ENCODE measurements at places on chromosomes 7 and 10.

DNA sequence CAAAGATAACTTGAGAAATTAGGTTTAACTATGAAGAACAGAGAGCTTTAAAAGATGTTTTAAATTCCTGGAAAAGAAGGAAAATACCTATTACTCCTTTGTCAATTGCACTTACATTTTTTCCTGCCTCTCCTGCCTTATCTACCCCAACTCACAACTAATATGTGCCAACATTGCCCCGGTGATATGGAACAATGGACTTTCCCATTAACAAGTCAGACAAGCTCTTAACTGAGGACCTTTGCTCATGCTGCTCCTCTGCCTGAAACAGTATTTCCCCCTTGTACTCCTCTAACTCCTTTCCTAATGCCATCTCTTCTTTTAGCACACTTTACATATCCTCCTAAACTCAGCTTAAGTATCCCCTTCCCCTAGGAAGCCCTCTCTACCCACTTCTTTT, 4.8 kb upstream of the ACTA2 start:
- DNase-seq = no peak

- no peak for DNase-seq
Measured at GRCh38 chr10:25815999-25816768, 117.8 kb upstream of the MYO3A start.

DNA sequence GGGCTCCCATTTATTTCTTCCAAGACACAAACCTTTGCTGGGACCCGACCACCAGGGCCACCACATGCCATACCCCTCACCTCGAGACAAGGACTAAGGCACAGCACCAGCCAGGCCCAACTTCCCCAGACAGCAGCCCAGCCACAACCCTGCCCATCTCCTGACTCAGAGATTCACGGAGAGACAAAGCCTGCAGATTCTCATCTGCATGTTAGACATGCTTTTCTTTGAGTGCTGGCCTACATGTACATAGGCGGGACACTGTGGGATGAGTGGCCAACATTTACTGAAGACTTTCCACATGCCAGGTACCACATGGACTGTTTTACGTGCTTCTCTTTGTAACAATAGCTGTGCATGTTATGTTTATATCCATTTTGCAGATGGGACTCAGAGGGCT, 221.3 kb upstream of the ZMIZ1 start:
- DNase-seq = no peak

GRCh38 chr10:110175406-110175805, 32.0 kb upstream of the MXI1 start:
- DNase-seq = no peak

- no peak for DNase-seq
Measured at GRCh38 chr7:71793251-71793650, 618.9 kb downstream of the CALN1 start.

DNA sequence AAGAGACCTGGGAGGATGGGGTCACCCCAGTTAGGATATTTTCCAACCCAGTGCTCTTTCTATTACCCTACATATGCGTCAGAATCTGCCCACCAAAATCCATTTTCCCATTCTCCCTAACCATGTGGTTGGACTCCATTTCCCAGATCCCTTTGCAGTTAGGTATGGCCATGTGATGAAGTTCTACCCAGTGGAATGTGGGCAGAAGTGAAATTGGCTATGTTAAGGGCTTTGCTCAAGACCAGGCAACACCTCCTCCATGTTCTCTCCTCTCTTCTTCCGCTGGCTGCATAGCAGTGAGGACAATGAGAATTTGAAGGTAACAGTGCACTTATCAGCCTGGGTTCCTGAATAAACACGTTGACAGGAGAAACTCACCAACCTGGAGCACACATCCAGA, 111.3 kb downstream of the CABCOCO1 start:
- DNase-seq = no peak

- DNase-seq = no peak
Measured at GRCh38 chr10:80608706-80609105, 71.0 kb downstream of the SH2D4B start.

DNA sequence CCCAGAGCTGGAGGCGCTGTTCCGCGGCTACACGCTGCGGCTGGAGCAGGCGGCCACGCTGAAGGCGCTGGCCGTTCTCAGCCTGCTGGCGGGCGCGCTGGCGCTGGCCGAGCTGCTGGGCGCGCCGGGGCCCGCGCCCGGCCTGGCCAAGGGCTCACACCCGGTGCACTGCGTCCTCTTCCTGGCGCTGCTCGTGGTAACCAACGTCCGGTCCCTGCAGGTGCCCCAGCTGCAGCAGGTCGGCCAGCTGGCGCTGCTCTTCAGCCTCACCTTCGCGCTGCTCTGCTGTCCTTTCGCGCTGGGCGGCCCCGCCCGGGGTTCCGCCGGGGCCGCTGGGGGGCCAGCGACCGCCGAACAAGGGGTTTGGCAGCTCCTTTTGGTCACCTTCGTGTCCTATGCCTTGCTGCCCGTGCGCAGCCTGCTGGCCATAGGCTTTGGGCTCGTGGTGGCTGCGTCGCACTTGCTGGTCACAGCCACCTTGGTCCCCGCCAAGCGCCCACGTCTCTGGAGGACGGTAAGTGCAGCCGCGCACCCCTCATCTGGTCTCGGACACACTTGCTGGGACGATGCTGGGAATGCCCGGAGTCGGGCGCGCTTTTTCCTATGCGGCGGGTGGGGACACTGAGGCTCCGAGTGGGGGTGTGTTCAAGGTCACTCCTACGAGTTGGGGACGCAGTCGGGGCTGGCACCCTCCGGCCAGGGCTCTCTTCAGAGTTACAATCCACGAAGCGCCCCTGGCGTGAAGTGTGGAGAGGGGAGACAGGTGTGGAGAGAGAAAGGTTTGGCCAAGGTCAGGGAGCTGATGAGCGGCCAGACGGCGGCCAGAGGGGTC, 717 bp downstream of the ADCY1 start:
- peak; percentile 16 for DNase-seq

DNA sequence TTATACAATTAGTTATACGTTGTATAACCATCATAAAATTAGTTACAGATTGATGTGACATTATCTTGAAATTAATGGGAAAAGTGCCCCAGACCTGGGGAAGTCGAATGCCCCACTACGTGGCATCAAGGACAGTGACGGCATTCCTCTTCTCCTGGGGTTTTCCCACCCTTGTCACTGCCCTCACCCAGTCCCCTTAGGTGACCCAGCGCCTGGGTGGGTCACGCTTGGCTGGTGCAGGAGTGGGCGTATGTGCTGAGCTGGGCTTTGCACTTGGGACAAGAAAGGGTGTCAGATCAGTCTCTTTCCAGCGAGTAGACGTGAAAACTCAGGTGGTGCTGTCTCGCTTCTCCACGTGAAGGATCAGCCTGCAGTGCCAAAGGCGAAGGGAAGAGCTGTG, 7.6 kb downstream of the FOXK1 start:
- no peak for DNase-seq

- DNase-seq = no peak
Measured at GRCh38 chr10:10346390-10347150, 671.1 kb upstream of the CELF2 start.

GRCh38 chr10:13944823-13945222, 358.1 kb downstream of the PRPF18 start:
- no peak for DNase-seq

DNA sequence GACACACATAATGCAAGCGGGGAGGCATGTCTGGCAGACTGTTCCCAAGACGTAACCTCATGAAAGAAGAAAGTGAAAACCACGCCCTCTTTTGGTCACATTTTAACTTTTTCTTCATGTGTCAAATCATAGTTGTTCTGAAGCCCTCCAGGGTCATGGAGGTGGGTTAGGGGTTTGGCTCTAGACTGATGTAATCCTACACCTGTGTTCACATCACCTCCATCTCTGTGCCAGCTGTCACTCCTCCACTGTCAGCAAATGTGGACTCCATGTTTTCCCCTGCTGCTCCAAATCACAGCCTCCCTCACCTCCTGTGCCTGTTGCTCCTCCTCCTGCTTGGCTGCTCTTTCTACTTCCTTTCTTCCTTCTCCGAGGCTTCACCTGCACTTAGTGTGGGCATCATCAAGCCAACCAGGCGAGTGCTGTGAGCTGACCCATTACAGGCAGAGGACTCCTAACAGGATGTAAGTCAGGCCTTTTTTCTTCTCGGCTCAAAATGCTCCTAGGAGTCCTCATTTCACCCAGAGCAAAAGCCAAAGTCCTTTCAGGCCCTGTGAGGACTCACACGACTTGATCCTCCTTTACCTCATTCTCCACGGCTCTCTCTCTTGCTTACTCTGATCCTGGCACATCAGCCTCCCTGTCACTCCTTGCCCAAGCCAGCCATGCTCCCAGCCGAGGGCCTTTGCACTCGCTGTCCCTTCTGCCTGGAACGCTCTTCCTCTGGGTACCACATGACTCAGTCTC, 66.4 kb upstream of the IFRD1 start:
- DNase-seq = no peak

- DNase-seq = no peak
Measured at GRCh38 chr10:72935361-72935760, 19.2 kb downstream of the PLA2G12B start.

- no peak for DNase-seq
Measured at GRCh38 chr7:75033064-75033463, 40.5 kb downstream of the RCC1L start.

DNA sequence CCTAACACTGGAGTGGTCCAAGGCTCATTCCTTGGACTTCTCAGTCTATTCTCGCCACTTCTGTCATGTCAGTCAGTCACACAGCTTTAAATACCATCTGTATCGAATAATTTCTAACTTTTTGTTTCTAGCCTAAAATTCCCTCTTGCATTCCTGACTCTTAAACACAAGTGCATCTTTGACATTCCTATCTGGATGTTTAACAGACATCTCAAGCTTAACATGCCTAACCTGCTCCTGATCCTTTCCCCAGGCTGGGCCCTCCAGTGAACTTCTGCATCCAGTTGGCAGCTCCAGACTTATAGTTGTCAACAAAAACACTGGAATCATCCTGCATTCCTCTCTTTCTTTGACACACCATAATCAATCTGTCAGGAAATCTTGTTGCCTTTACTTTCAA, 4.5 kb upstream of the ABCB4 start:
- no peak for DNase-seq

DNA sequence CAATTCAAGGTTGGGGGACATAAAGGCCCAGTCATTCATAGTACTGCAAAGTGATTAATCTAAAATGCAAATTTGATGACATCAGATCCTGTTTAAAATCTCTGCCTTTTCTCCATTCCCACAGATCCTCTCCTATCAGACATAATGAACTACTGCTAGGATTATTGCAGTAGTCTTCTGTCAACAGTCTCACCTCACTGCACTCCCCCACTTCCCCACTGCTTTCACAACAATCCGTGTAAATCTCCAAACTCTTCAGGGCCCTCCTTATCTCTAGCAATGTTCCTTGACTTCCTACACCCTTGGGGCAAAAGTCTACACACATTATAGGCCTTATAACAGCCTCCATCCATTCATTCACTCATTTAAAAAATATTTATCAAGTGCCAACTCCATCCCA, 112.4 kb downstream of the KBTBD2 start:
- DNase-seq = no peak

DNA sequence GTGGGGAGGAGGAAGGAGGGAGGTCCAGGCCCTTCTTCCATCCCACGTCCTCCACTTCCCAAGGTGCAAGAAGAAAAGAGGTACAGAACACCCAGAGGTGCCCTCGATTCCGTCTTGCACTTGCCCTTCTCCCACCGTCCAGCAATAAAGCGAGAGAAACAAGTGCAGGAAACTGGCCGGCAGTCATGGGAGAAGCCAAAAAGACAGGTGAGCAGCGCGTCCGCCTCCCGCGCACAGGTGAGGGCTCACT, 1.3 kb downstream of the C10orf95 start:
- DNase-seq = no peak

DNA sequence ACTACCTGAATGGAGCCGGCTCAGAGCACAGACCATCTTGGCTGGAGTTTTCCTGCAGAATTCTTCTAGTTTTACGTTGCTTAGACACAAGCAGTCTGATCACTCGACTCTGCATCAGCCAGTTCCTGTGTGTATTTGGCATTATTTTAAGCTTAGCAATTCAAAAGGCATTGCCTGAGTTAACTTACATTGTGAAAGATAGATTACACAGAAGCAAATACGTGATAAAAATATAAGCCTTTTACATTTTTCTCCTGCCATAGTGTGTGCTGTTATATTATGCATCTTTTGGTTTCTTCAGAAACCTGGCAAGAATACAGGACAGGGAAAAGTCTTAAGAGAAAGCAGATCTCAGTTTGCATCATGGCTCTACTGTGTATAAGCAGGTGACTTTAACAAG, 98.1 kb downstream of the LRRC4 start:
- DNase-seq = no peak

- DNase-seq = no peak
Measured at GRCh38 chr7:99622596-99622995, 5.8 kb downstream of the ZSCAN25 start.

- DNase-seq = no peak
Measured at GRCh38 chr10:79186486-79187120, 117.8 kb downstream of the ZMIZ1 start.

DNA sequence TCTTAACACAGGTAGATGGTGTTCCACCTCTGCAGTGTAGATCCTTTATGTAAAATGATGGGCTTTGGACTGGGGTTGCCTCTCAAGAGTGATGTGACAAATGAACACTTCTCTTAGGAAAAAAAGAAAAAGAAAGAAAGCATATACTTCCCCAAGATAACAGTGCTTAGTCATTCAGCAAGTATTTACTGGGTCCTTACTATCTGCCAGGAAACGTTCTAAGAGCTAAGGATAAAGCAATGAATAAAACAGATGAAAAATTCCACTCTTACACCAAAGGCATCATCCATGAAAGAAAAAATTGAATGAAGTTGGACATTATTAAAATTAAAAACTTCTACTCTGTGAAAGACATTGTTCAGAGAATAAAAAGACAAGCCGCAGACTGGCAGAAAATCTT, 177.3 kb downstream of the C7orf25 start:
- no peak for DNase-seq

DNA sequence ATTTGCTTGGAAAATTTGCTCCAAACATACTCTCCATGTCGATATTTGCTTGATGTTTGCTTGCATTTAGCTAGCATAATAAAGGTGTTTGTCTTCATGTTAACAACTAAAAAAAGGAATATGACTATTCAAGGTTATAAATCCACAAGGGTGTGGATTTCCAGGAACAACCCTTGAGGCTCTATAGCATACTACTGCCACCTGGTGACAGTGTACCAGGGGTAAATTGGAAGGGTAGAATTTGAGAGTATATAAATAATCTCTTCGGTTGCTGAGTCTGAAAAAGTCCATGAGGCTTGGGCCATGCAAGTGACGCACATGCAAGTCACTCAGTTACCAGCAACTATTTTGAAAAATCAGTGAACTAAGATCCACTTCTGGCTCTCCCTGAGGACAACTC, 68.4 kb downstream of the SLIT1 start:
- no peak for DNase-seq

DNA sequence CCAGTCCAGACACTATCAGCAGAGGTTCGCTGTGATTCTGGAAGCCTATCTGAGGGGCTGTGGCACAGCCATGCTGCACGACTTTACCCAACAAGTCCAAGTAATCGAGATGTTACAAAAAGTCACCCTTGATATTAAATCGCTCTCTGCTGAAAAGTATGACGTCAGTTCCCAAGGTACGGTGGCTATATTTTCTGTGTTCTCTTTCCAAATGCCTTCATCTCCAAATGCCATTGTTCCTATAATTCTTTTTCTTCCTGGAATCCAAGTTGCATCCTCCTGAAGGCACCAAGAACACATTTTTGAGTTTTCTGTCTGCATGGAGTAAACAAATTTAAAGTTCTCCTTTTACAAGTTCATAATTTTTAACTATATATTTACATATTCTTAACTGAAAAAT, 7.7 kb downstream of the PIK3CG start:
- no peak for DNase-seq

- no peak for DNase-seq
Measured at GRCh38 chr10:4633776-4634175, 192.2 kb upstream of the AKR1E2 start.

GRCh38 chr10:70845816-70846215, 30.1 kb downstream of the SGPL1 start:
- no peak for DNase-seq

- DNase-seq = peak; percentile 5
Measured at GRCh38 chr7:73770002-73770859, at the start of gene CLDN3. TSS of gene CLDN3 (minus strand) at chr7:73770270. CDS start at chr7:73770049, 221 bp downstream.

All from T-helper 2 cell treated with Interferon-gamma antibody and Interleukin-4, amounts not matched to agents 5 μg/mL and 100 μg/mL, for 36 hours (primary cell).